Neural crest cell (in vitro differentiated cells): ENCODE measurements at places on chromosomes 3 and 15.

- no peaks in the 10 kb centered on the region for H3K36me3 ChIP-seq
- no peaks in the 10 kb centered on the region for H3K27me3 ChIP-seq
- no peak overlapping the region for H3K4me3 ChIP-seq
- no peak for DNase-seq
Measured at GRCh38 chr15:88982304-88982945, 69.2 kb upstream of the MFGE8 start.

- H3K27ac ChIP-seq = no peak overlapping the region
- DNase-seq = no peak
- peaks cover 29% of the 10 kb centered on the region for H3K36me3 ChIP-seq
- H3K27me3 ChIP-seq = no peaks in the 10 kb centered on the region
- H3K4me1 ChIP-seq = no peaks in the 10 kb centered on the region
Measured at GRCh38 chr3:67481126-67481525, 173.3 kb downstream of the SUCLG2 start.

DNA sequence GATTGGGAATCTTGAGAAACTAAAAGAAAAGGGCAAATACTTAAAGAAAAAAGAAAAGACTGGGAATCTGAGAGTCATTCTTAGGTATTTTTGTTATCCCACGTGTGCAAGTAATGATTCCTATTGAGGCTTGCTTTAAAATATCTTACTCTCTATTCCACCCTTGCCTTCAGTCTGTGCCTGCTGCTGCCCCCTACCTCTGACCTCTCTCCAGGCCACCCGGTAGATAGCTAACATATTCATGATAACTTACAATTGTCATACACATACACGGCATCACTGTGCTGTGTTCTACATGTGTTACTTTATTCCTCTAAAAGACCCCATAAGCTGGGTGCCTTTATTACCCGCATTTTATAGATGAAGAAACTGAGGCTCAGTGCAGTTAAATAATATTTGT lies 27.8 kb upstream of the ATP13A3 start:
- H3K36me3 ChIP-seq = no peaks in the 10 kb centered on the region
- no peak overlapping the region for H3K27ac ChIP-seq
- H3K4me1 ChIP-seq = peaks cover 6% of the 10 kb centered on the region
- peaks cover 7% of the 10 kb centered on the region for H3K27me3 ChIP-seq
- no peak overlapping the region for H3K4me3 ChIP-seq

DNA sequence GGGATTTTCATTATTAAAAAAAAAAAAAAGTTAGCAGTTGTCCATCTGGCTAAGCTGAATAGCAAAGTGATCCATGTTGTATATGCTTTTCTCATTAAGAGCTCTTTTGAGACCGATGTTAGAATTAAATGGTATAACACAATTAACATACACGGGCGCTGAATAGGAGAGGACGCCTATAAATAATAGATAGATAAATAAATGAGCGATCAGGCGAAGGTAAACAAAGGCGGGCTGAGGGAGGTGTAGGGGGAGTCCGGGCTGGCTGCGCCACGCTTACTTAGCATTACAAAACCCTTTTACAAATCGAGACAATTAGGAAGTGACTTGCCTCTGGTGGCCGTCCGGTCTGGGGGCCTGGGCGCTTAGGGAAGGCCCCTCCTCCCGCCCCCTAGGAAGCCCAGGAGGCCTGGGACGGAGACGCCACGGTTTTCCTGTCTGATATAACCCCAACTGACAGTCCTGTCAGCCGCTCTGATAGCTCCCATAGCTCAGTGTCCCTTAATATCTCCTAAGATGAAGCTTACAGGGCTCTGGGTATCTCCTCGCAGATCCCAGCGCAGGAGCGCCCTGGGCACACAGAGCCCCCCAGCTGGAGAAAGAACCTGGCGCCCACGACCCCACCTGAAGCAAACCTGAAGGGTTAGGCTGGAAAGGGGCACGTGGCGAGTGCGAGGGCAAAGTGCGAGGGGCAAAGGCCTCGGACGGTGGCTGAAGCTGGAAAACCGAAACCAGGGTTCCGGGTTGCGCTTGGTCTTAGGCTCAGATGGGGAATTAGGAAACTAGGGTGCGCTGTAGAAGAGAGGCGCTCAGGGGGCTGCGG lies 3.6 kb downstream of the SOX14 start:
- peak overlapping the region; percentile 75 for H3K4me3 ChIP-seq
- peak; percentile 20 for DNase-seq
- no peak overlapping the region for H3K27ac ChIP-seq
- peaks cover 44% of the 10 kb centered on the region for H3K4me1 ChIP-seq
- no peaks in the 10 kb centered on the region for H3K36me3 ChIP-seq
- H3K27me3 ChIP-seq = peaks cover 100% of the 10 kb centered on the region

GRCh38 chr15:45943240-45943639 lies 308.4 kb downstream of the SQOR start:
- no peak overlapping the region for H3K27ac ChIP-seq
- H3K4me1 ChIP-seq = peaks cover 7% of the 10 kb centered on the region
- H3K27me3 ChIP-seq = no peaks in the 10 kb centered on the region
- DNase-seq = no peak
- H3K4me3 ChIP-seq = no peak overlapping the region

DNA sequence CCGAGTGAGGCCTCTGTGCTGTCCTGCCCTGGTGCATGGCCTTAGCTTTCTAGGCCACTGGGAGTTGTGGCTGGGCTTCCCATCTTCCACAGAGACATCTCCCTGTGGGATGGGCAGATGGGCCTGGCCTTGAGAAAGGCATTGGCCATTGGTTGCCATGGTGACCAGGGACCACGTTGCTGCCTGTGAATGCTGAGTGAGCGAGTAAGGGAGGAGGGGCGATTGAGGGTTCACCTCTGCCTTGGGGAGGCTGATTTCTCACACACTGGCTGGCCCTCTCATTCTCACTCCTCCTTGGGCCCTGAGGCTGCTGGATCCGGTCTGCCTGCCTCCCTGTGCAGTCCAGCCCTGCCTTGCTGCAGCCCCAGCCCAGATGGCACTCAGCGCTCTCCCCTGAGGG lies 26.4 kb upstream of the DOCK3 start:
- no peaks in the 10 kb centered on the region for H3K36me3 ChIP-seq
- no peaks in the 10 kb centered on the region for H3K27me3 ChIP-seq
- no peak overlapping the region for H3K4me3 ChIP-seq
- H3K4me1 ChIP-seq = peaks cover 10% of the 10 kb centered on the region

DNA sequence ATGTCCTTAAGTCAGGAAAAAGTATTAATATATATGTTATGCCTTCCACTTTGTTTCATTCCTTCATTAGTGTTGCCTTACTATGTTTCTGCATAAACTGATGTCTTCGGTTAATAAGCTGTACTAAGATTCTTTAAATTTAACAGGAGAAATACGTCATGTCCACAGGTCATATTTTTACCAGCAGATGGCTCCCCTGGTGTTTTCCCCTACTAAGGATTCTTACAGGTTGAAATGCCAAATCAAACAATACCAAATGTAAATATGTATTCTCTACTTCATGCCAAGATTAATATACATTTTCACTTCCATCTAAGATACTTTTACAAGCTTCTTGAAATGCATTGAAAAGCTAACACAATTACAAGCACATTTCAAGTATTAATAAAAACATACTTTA lies 1602.1 kb downstream of the SI start:
- DNase-seq = no peak
- no peak overlapping the region for H3K27ac ChIP-seq
- no peaks in the 10 kb centered on the region for H3K4me1 ChIP-seq
- H3K27me3 ChIP-seq = no peaks in the 10 kb centered on the region
- H3K4me3 ChIP-seq = no peak overlapping the region
- no peaks in the 10 kb centered on the region for H3K36me3 ChIP-seq
